ENCODE measurements at places on chromosomes 12 and 14. TPM values are rescaled to one million over a fixed set of nuclear protein-coding genes. Genes with fewer than 3 reads are reported as not detected.

PSMA6 gene
- total RNA-seq = 136 TPM

FKBP4 gene
- 35.7 TPM for total RNA-seq

CEBPE gene
- not detected for total RNA-seq

GPATCH2L gene
- total RNA-seq = 63.7 TPM

PDZRN4 gene
- total RNA-seq = 41.1 TPM

RASSF8 gene
- total RNA-seq = 18.2 TPM

KRT80 gene
- total RNA-seq = under 0.01 TPM

RFX4 gene
- 6.4 TPM for total RNA-seq
